ENCODE measurements at places on chromosomes 11 and 22.

DNA sequence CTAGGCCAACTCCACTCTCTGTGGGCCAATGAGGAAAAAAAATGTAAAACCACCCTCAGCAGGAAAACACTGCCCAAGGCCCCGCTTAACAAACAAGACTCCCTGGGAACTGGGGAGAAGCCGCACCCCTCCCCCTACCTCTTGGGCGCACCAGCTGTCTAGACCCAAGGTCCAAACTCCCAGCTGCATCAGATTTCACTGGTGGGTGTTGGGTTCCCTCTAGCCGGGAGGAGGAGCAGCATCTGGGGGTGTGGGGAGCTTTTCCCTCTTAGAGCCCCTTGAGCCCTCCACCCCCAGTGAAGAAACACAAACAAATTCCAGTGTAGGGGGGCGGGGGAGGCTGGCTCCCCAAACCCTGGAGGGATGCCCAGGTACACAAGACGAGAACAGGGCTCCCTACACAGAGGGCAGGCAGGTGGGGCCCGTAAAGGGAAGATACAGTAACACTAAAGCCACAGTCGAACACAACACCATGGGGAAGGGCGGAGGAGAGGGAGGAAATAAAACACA, 64.9 kb downstream of the NECTIN1 start:
- DNase-seq: no peak

DNA sequence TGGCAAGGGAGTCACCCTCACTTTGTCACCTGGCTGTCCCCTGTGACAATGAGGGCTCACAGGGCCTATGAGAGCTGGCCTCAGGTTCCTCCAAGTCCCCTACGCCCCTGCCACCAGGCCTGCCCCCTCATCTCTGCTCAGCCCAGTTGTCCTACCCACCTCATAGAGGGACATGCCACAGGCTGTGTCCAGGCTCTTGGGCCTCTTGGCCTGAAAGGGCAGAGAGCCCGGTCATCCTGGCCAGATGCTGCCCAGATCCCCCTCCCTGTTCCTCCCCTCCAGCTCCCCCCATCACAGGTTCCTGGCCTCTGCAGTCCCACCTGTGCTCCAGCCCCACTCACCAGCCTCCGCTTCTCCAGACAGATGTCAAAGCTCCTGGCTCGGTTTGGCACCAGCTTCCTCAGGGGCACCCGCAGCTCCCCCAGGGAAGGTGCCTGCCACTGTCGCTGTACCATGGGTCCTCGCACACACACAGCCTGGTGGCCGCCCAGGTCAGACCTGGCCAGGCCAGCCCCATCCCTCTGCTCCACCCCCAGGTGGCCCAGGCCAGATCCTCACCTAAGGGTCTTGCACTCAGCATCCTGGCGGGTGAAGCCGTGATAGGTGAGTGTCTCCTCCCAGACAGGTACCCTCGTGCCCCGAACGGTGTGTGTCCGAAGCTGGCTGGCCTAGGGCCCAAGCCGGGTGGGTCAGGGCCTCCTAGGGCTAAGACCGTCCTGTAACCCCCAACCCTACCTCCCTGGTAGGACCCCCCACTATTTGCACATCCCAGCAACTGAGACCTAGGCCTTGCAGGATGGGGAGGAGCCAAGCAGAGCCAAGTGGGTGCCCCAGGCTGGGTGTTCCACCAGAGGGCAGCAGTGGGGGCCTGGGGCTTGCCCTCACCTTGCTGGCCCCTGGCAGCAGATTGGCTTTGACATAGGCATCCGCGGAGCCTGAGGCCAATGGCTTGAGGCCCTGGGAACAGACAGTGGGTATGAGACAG, 8.3 kb downstream of the NDUFV1 start:
- no peak for DNase-seq

GRCh38 chr22:42397332-42398249, 34.6 kb downstream of the NFAM1 start:
- no peak for DNase-seq

DNA sequence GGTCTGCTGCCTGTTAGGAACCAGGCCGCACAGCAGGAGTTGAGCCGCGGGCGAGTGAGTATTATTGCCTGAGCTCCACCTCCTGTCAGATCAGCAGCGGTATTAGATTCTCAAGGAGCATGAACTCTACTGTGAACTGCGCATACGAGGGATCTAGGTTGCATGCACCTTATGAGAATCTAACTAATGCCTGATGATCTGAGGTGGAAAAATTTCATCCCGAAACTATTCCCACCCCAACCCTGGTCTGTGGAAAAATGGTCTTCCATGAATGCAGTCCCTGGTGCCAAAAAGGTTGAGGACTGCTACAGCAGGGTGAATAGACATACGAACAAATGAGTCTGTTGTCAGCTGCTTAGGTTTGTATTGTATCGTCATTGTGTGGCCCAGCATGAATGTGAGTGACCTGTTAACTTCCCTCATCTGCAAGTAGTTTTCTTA, 29.8 kb downstream of the RNF141 start:
- no peak for DNase-seq

DNA sequence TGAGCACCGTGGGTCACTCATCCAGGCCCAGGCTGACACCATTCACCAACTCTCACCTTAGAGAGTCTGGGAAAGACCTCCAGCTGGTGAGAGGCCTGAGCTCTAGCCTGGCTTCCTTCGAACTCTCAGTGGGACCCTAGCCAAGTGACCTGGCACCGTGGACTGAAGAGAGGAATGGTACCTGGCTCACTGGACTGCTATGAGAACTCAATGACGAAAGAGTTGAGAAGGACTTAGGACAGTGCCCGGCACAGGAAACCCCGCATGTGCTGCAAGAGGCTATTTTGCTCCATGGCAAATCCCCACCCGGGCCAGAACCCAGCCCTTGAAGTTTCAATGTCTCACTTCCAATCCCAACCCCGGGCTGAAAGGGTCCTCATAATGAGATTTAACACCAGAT, 605 bp upstream of the RAPSN start:
- DNase-seq: no peak

- DNase-seq: no peak
Measured at GRCh38 chr11:35223371-35223796, 84.4 kb downstream of the CD44 start.

DNA sequence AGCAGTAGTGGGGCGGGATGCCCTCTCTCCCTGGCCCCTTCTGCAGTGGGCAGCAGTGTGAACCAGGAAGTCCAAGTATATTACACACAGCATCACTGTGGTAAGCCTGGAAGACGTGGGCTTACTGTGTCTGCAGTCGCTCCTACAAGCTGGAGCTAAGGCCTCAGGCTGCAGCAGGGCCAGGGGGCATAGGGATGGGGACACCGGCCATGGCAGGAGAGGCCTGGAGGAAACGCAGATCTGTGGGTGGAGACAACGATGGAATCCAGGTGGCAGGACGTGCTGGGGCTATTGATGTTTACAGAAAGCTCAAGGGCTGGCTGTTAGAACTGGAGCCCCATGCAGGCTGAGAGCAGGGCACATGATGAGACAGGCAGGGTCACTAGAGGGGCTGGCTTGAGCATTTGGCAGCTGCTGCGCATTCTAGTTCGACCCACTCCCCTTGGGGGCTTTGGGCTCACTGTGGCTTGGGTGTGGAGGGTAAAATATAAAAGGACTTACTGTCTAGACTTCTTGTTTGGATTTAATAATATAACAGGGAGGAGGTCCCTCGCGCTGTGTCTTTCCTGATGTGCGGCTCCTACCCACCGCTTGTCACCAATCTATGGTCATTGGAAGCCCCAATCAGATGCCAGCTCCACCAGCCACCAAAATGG, 539.5 kb downstream of the TBC1D22A start:
- DNase-seq: no peak

DNA sequence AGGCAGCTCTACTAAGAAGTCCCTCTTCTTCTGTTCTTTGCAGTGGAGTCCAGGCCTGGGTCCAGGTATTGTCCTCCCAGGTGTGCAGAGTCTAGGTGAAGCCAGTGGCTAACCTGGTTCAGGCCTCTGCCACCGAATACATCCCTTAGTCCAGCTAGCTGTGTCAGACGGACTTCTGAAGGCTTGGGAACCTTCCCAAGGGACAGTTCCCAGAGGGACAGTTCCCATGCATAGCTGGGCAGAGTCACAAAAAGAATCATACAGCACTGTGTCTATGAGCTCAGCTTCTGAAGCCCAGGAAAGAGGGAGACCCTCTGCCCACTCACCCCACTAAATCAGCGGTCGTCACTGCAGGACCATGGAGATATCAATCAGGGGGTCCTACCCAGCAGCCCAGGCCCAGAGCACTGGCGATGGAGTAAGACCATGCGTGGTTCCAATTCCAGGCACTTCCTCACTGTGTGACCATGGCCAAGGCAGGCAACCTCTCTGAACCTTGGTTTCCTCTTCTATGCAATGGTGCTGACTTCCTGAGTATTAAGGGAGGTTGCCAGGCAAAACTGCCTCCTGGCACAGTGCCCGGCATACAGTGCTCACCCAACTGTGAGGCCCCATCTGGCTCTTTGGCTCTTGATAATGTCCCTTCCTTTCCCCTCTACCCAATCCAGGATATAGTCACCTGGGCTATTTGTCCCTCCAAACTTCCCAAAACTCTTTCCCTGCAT, 3.4 kb downstream of the MS4A10 start:
- DNase-seq: no peak

- DNase-seq: no peak
Measured at GRCh38 chr22:22395245-22395644, 113.3 kb downstream of the ZNF280B start.

GRCh38 chr22:45518580-45518991, 15.9 kb downstream of the FBLN1 start:
- DNase-seq: no peak

DNA sequence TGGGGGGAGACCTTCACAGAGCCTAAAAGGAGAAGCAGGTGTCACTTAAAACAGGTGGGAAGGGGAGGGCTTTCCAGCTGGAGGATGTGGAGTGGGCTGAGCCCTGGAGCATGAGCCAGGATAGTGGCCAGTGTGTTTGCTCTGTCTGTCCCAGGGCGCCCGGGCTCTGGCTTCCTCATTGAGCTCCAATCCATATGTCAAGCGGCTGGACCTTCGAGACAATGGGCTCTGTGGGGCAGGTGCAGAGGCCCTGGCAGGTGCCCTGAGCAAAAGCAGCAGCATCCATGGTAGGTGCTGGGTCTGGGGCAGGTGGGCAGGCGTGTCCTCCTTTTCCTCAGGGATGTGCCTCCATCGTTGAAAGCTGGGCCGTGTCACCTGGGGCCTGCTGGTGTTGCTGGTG, 2.0 kb downstream of the LRRC74B start:
- no peak for DNase-seq

DNA sequence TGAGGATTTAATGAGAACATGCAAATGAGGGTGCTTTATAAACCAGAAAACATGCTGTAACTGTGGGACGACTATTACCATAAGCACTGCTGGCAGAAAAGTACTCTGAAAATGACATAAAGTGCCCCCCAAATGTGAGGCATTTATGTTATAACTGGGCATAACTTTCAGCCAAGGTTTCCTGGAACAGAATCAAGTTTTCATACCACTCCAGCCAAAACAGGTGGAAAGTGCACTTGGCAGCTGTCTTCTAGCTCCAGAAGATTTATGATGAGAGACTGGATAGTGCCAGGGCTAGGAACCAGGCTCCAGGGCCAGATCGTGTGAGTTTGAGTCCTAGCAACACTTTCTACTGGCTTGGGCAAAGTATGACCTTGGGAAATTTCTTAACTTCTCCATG, 339.2 kb downstream of the TENM4 start:
- no peak for DNase-seq

DNA sequence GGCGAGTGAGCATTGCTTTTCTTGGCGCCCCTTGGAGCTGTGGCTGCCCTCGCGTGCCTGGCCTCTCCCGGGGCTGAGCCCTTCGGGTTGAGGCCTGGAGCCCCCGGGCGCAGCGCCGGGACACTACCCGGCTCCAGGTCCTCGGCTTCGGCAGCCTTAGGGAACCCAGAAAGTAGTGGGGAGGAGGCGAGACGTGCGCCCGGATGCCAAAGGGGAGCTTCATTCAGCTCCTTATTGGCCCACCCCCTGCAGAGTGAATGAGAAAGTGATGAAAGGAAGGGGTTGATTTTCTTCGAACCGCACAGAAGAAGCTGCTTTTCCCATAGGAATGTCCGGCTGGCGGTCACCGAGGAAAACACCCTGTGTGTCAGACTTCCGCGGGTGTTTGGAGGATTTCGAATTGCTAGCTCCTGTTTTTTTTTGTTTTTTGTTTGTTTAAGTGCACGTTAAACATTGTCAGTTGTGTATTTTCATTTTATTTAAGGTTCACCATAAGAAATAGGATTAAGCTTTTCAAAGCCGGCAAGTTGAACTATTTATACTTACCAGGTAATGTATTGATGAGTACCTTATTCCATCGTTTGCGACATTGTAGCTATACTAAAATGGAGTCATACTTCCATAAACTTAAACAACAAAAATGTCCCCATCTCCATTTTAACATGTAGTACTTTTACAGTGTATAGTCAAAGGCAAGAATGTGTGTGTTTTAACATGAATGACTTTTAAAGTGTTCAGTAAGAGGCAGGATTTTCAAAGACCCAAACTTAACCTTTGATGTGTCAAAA, 841 bp upstream of the EIF4G2 start:
- no peak for DNase-seq

DNA sequence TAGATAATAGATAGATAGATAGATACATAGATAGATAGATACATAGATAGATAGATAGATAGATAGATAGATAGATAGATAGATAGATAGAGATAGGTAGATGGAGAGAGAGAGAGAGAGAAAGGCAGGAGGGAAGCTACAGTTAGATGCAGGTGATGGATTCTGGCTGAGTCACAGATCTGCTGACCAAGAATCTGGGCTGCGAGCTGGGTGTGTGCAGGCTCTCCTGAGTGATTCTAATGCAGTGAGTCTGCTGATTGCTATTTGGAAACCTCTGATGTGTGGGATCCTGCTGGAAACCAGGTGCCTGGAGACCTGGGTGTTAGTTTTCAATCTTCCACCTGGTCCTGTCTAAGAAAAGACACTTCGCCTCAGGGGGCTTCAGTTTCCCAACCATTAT, 1441.8 kb downstream of the TBC1D22A start:
- no peak for DNase-seq

- DNase-seq: no peak
Measured at GRCh38 chr11:35605706-35606105, 12.6 kb upstream of the FJX1 start.

GRCh38 chr11:2578929-2579270, 120.9 kb downstream of the KCNQ1OT1 start:
- no peak for DNase-seq

- DNase-seq: no peak
Measured at GRCh38 chr11:107561688-107562087, 3.8 kb downstream of the ALKBH8 start.

GRCh38 chr22:30214703-30215407, 31.7 kb downstream of the LIF start:
- no peak for DNase-seq
